Esophagus muscularis mucosa (tissue), 4 donors: ENCODE measurements at places on chromosomes 7 and 10. TPM values are rescaled to one million over a fixed set of nuclear protein-coding genes. Genes with fewer than 3 reads are reported as not detected.

NACAD gene
- 14.1 TPM for total RNA-seq

PLPP4 gene
- 2.1 TPM for total RNA-seq

EGR2 gene
- total RNA-seq, result 1.3 TPM

SPDYE11 gene
- not detected for total RNA-seq

TMEM229A gene
- total RNA-seq, result not detected

HYAL4 gene
- total RNA-seq, result not detected

MUC12 gene
- total RNA-seq, result 2.5 TPM

CYP2C18 gene
- total RNA-seq, result not detected

DNA sequence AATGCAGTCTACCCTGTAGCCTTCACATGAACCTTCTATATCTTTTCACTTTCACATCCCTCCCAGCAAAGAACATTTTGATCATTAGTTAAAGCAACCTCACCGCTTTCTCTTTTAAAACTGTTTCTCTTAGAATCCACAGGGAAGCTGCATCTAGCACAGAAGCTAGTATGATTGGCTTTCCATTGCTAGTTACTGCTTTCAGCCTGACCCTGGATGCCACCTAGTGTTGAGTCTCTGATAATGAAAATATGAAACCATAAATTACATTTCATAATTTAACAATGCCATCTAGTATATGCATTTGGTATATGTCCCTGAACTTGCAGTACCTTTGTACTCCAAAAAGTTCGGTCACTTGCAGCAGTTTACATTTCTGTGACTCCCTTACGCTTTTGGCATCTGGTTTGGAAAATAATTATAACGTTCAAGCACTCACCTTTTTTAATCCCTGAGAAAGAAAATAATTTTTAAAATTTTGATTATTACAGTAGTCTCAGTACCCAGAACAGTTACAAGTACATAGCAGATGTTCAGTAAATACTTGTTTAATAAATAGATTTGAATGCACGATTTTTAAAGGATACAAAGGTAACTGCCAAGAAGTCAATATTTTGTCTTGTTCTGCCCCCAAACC lies 22.7 kb downstream of the CISD1 start:
- DNase-seq, result no peak

DNA sequence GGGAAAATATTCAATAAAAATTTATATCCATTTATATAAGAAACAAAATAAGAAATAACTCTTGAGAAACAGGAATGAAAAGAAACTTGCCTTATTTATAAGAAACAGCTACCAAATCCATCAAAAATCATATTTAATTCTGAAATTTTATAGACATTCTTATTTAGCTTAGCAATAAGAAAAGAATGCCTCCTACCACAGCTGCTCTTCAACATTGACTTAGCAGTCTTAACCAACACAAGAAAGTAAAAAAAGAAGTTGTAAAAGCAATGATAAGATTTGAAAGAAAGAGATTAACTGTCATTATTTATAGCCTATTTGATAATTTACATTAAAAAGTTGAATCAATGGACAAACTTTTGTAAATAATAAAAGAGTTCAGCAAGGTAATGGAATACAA lies 212.8 kb downstream of the ZNF365 start:
- DNase-seq, result no peak

DNA sequence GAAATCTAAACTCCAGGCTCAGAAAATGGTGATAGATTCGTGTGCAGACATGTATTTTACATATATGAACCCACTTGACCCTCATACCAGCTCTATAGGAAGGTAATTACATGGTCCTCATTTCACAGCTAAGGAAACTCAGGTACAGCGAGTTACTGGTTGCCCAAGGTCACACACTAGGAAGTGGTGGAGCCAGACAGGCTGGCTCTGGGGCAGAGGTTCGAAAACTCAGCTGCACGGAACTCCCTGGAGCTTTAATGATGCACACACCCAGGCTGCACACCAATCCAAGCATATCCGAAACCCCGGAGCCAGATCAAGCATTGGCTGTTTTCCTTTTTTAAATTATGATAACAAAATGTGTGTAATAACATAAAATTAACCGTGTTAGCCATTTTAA lies 172.4 kb downstream of the COBL start:
- DNase-seq, result no peak

- no peak for DNase-seq
These were observed 225.6 kb upstream of the IGFBP3 start for GRCh38 chr7:46146454-46147255.

GRCh38 chr10:43282881-43283280 lies 16.0 kb upstream of the RASGEF1A start:
- DNase-seq, result no peak

DNA sequence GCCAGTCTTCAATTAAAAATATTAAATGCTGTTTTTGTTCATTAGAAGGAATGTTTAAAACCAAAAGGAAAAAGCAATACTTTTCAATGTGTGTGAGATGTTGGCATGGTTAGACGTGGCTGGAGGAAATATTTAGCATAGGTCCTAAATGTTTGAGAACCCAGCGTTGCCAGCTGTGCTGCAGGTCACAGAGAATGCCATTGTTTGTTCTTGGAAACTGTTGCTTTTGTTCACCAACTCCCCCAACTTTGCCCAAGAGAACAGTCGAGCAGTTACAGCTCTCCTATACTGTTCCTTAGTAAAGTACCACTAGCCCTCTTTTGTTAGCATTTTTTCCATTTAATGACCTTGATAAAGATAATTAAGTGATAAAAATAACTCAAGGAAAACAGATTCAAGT lies 44.5 kb upstream of the ELMO1 start:
- no peak for DNase-seq

DNA sequence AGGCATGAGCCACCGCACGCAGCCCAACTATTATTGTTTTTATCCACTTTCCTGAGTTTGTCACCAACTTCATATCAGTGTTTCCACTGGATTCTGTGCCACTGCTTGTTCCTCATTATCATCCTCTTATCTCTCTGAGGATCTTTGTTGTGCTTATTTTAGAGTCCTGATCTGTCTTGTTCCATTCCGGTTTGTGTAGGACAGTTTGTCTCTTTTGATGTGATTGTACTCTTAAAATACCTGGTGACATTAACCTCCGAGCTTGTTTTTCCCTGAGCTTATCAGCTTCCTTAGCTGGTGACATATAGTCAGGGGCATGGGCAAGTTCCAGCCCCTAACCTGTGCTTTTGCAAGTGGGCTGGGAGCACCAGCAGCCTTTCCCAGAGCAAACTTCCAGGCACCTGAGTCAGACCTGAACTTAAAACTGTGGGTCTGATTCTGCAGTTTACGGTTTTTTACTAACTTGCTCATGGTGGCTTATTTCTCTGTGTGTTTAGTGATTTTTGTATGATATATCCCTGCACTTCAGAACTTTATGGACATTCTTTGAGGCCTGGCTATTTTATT lies 23.1 kb upstream of the FMC1 start:
- peak; percentile 31 for DNase-seq

GRCh38 chr10:43055991-43056567 lies 20.8 kb upstream of the RET start:
- DNase-seq, result no peak

- DNase-seq, result no peak
These were observed 114.9 kb upstream of the FAM3C start for GRCh38 chr7:121510858-121511482.

DNA sequence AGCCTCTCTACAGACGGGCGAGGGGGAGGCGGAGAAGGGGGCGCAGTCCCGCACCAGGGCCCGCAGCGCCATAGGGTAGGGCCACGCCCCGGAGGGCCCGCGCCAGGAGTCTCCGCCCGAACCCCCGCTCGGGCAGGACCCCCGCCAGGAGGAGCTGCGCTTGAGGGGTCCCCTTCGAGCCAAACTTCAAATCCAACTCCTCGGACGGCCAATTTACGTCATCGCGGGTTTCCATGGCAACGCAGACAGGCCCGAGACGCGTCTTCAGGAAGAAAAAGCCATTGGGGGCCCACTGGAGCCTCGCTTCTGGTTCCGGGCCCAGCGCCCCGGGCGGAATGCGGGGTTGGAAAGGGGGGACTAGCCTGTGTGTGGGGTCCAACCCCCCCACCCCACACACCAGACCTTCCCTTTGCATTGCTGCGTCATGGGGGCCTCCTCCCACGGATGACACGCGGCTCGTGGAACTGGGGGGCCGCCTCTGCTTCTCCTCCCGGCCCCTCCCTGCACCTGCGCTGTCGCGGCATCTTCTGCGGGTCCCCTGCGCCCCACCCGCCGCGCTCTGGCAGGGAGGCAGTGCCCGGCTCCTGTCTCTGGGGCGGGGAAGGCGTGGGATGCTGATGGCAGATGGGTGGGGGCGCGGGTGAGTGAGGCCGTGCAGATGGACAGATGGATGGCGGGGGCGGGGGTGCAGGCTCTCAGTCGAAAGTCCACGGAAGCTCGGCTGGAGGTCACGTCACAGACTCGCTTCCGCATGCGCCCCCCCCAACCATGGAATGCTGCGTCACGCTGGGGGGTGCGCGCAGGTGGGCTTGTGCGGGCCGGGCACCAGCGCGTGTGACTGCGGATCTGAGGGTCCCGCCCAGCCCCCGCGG lies 1.2 kb downstream of the CALY start:
- no peak for DNase-seq

GRCh38 chr10:119653209-119653608 lies 2.0 kb downstream of the BAG3 start:
- DNase-seq, result no peak

- no peak for DNase-seq
These were observed 385.5 kb upstream of the PFKP start for GRCh38 chr10:2681891-2682290.

DNA sequence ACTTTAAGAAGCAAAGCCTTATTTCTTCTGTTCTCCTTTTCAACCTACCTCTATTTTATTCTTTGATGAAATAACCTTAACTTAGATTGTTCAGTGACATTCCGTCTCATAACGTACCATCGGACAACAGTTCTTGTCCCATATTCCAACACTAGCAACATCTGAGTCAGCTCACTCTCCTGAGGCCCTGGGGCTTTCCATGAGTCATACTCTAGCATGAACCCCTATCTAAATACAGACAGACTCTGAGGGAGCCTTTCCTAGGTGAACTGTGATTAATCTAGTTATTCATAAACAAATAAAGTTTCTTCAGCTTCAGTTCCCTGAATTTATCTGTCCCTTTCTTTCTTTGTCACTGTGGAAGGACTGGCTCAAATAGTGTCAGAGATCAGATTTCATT lies 168.7 kb upstream of the LYZL1 start:
- no peak for DNase-seq

DNA sequence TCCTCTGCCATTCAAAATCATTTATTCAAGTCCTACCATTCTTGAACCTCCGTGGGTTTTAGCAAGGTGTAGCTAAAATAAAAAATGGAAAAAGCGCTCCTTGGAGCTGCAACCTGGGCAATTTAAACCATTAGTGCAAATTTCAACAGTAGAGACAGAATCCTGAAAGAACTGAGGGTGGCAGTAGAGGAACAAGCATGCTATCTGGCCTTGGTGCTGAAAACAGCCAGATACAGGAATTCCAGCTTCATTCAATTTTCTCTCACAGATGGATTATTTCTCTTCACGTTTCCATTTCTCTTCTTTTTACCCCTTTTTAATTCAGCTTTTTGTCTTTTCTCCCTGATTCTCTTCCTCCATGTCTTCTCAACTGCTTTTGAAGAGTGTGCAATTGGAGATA lies 77.7 kb downstream of the OTUD1 start:
- no peak for DNase-seq

DNA sequence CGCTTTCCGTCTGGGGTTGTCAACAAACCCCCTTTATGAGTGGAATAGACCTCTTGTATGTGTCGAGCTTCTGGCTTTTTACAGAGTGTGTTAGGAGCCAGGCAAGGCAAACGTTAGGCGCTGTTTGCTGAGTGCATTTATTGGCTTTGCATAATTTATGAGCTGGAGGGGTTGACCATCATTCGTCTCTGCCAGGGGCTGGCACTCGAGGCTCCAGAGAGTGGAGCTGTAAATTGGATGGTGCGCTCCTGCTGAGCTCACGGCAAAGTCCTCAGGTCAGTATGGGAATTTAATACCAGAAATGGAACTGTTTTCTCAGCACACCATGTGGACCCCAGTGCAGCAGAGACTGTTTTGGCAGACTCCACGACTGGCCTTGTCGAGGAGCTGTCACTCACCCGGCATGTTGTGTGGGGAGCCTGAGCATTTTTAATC lies 699.4 kb upstream of the GALNT17 start:
- DNase-seq, result no peak

GRCh38 chr10:47404446-47404845 lies 20.4 kb upstream of the ZNF488 start:
- peak; percentile 66 for DNase-seq

GRCh38 chr7:17444673-17445072 lies 146.2 kb downstream of the AHR start:
- DNase-seq, result no peak

- DNase-seq, result no peak
These were observed 562.0 kb upstream of the SEMA3D start for GRCh38 chr7:85748861-85749260.

- DNase-seq, result no peak
These were observed 23.3 kb downstream of the PODXL start for GRCh38 chr7:131533151-131533559.

DNA sequence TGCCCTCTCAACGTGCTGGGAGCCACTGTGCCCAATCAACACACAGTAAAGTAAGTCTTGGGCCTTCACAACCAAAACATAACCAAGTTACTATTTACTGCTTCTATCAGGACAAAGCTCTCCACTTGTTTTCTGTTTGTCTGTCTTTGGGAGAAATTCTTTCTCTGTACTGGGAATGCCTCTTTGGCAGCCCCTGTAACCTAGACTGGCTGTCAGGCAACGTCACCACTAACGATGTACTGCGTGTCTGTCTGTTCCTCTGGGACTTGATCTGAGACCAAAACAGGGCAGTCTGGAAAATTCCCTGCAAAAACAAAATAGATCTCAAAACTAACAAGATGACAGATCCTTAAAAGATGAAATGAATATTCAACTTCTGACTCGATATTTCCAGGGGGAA lies 113.0 kb downstream of the SMURF1 start:
- DNase-seq, result no peak

GRCh38 chr10:123847686-123848432 lies 43.7 kb downstream of the CPXM2 start:
- peak; percentile 26 for DNase-seq

DNA sequence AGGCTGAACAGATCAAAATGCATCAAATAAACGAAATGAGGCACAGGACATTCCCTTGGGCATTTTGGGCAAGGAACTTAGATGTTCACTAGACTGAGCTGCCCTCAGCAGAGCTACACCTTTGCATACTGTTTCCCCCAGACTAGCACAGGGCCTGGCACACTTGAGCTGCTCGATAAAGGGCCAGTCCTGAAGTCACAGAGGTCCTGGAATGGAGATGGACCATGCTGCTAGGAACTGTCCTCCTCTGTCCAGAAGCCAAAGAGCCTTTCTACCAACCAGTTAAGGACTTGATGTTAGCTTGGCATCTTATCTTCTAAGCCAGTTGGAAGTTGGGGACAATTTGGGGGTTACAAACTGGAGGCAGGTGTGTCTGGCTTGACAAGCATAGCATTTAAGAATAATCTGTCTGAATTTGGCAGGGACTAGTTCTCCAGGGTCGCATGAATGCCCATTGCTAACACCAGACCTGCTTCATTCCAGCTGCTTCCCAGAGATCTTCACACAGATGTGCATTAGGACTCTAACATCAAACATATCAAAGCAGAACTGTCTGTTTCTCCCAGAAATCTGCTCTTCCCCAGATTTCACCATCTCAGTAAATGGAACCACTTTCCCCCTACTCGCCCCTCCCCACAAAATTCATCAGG lies 152.2 kb upstream of the PDE1C start:
- DNase-seq, result peak; percentile 85
